Daoy (cell line): ENCODE measurements at places on chromosomes 2 and 18. TPM values are rescaled to one million over a fixed set of nuclear protein-coding genes. Genes with fewer than 3 reads are reported as not detected.
A peak's percentile ranks its signal among the peaks of the same experiment; 100 is the strongest.

FBXO41 gene
- 0.98 and 1.3 TPM in 2 replicates for total RNA-seq

DNA sequence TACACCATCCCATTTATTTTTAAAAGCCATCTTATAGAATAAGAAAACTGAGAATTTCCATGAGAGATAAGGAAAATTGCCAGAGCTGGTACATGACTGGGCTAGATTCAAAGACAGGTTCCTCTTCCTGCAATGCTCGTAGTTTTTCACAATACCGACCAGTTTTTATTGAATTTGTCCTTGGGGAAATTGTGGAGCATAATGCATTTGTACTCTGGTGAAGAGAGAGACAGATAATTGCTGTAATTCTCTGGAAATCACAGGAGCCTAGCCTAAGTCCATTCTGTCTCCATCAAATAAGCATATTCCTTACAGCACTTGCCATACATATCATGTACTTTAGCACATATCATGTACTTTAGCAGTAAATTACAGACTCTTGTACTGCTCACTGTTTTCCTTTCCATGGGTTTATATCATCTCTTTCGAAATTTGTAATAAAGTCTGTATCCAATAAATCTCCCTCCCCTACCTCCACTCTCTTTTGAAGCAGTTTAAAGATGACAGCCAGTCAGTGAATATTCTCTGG, 355.2 kb downstream of the CNTNAP5 start:
- no peak for DNase-seq

TUBA3E gene
- total RNA-seq: 1.0 and 3.5 TPM in 2 replicates

GRCh38 chr2:138336146-138336545, 165.4 kb upstream of the SPOPL start:
- no peak for DNase-seq

DNA sequence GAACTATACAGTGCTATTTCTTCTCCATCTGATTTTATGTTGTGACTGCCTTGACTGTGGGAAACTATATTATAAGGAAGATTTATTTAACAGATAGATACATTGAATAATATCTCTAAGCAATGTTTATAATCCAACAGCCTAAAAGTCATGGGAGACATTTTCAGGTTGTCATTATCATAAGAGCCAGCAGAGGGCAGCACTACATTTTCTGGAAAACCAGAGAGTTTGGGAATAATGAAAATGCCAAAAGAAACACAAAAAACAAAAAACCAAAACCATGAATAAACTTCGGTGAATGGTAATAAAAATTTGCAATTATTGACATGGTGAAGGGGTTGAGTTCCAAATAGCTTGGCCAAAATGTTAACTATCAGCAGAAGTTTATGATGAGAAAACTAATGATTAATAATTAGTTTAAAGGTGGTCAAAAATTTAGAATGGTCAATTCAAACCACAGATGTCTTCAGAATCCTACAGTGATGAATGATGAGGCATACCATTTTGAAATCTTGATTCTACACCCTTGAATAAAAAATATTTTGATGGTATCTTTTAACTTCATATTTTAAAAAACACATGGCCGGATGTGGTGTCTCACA, 4.7 kb downstream of the EEF1B2 start:
- DNase-seq: peak; percentile 18

DNA sequence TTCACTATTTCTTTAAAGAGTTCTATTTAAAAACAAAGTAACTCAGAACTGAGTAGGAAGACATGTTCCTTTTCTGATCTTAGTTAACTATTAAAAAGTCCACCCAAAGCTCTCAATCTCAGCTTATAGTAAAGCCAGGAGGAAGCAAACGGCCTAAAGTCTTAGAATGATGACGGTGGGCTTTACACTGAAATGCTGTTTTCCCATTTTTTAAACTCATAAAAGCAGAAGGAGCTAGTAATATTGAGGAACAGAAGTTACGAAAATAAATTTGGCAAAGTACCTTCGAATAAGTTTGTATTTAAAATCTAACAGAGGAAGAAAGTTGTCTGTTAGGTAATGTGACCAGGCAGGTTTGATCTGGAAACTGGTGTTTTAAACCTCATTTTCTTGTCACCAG, 111.1 kb downstream of the ZNF532 start:
- no peak for DNase-seq

TUBB8B gene
- not detected in 2 replicates for total RNA-seq

RNF144A gene
- total RNA-seq: 10.3 and 17.1 TPM in 2 replicates

LHCGR gene
- not detected in 2 replicates for total RNA-seq

KDSR gene
- total RNA-seq: 22.7 and 26.2 TPM in 2 replicates

DNA sequence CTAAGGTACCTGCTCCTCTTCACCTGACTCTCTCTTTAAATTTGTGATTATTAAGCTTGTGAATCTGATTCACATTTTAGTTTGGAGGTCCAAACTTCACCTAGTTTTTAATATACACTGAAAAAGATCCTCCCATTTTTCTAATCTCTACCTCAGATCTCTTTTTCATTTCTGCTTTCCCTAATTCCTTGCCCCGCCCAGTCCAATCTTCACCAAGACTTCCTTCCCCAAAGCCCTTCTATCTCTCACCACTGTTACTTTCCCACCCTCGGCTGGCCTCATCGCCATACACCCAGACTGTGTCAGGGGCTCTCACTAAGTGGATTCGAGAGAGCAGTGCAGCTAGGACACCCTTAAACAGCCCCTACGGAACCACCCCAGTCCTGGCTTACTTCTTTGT, 40.0 kb downstream of the LBH start:
- DNase-seq: no peak

DNA sequence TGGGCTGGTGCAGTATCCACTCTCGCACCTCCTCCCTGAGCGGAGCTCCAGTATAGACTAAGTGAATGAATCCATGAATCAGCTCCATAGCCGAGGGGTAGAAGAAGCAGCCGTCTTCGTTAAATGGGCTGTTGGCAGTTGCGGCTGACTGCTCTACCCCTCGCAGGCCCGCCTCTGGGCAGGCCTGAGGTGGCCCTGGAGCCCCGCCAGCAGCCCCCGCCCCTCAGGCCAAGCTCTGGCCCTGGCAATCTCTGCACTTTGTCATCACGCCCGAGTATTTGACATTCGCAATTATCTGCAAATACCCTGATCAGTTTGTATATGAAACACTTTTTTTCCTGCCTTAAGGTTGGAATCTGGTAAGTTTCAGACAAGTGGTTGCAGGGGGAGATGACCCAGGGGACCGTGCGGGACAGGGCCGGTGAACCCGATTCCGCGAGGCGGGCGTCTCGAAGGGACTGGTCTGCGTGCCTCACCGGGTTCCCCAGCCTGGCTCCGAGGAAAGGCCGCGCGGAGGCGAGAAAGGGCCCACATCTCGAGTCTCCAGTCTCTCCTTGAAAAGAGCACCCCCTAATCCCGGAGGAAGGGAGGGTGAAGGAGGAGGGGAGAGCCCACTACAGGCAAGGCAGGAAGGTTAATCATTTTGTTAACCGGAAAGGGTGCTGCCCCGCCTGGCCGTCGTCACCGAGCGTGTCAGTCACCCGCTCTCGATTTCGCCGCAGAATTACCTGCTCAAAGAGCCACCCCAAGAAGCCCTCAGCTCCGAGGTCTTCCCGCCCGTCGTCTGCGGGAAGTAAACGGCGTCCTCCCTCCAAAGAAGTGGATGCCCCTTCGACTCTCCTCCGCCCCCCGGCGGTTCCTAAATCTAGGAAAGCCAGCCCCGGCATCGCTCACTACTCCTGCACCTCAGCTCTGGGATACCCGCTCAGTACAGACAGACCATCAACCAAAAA, 11.1 kb upstream of the SATB2 start:
- DNase-seq: no peak

- DNase-seq: no peak
These were observed 453.9 kb upstream of the TRIB2 start for GRCh38 chr2:12262681-12263436.

PPP1R1C gene
- 1.7 and 1.9 TPM in 2 replicates for total RNA-seq

DNA sequence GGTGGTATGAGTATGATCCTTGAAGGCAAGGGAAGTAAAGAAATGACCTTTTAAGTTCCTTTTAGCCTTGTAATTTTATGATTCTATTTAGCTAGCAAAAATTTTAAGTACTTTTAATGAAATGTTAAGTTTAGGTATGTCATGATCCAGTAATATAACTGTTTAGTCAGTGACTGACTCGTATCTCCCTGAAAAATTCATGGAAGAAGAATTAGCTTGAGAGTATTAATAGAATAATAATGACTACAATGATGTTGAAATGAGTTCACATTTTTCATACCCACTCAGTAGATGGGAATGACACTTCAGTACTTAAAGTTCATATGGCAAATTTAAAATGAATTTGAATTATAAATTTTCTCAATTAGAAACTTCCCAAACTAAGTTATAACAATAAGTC, 14.6 kb downstream of the RAB3GAP1 start:
- no peak for DNase-seq

AMER3 gene
- total RNA-seq: not detected in 2 replicates

GRCh38 chr2:155547571-155547970, 785.0 kb downstream of the NR4A2 start:
- DNase-seq: no peak

EDAR gene
- not detected in 2 replicates for total RNA-seq

DNA sequence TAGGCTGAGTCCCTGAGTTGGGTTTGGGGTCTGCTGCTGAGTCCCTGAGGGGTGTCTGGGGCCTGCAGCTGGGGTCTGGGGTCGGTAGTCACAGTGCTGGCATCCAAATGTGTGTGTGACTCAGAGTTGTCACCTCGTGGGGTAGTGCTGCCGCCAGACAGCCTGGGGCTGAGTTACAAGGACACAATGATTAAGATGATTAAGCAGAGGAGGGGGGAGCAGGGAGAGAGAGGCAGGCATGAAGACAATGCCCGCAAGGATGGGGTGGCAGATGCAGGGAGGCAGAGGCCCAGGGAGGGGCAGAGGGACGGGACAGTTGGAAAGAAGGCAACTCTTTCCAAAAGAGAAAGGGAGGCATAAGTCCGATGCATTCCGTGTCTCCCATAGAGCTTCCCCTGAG, 120.2 kb downstream of the CELF4 start:
- DNase-seq: no peak

DNA sequence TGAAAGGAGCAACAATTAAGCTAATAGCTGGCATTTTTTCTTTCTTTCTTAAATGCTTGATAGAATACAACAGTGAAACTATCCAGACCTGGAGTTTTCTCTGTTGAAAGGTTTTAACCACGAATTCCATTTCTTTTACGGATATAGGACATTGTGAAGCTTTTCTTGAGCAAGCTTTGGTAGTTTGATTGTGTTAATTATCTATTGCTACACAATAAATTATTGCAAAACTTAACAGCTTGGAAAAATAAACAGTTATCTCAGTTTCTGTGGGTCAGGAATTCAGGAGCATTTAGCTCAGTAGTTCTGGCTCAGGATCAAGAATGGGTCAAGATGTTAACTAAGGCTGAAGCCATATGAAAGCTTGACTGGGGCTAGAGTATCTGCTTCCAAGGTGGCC, 11.7 kb downstream of the PHOSPHO2 start:
- DNase-seq: no peak

GRCh38 chr18:24265502-24266064, 126.7 kb downstream of the CABYR start:
- DNase-seq: no peak

TTN gene
- total RNA-seq: under 0.01 TPM in 1 of 2 replicates, not detected in the other

DNA sequence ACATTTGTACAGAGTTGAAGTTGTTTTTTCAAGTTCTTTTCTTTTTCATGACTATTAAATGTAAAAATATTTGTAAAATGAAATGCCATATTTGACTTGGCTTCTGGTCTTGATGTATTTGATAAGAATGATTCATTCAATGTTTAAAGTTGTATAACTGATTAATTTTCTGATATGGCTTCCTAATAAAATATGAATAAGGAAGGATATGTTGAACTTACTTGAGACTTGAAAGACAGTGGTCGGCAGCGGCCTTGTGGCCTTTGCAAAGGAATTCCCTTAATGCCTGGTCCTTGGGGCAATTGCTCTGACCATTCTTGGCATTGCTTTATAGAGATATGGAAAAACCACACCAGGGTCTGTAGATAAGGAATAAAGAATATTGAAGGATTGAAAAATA, 25.9 kb upstream of the TMEM87B start:
- no peak for DNase-seq

DNA sequence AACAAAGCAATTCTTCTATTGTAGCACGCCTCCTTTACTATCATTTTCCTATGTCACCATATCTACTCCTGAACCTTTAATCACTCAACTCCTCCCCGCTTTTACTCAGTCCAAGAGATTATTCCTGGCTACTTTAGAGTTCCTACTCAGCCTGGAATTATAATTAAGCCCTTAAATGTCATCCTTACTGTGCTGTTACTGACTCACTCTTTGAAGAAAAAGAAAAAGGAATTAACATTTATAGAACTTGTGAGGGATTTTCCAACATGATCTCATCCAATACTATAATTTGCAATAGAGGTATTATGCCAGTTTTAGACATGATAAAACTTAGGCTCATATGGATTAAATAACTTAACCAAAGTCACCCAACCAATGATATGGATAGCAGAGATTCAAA, 61.7 kb downstream of the CCDC88A start:
- peak; percentile 1 for DNase-seq

DNA sequence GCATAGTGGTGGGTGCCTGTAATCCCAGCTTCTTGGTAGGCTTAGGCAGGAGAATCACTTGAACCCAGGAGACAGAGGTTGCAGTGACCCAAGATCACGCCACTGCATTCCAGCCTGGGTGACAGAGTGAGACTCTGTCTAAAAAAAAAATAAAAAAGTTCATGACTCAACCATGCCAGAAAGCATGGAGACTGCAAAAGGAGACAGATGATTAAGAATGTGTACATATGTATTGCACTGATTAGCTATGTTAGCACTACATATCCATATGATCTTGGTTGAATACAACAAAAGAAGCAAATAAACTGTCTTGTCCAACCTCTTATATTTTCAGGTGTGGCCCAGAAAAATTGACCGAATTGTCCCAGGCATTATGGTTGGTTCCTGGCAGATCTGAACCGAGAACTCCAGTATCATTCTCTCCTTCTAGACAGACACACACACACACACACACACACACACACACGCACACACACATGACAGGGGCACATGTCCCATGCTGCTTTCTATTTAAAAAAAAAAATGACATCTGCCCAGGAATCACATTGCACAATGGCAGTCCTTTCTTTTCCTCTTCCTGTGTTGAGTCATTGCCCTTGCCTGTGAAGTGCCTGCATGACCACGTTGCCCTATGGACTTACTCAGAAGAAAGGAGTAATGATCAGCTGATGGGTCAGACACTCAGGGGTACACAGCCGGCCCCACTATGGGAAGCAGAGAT, 65.6 kb downstream of the MYCN start:
- peak; percentile 78 for DNase-seq

- DNase-seq: no peak
These were observed 791.4 kb upstream of the FANCL start for GRCh38 chr2:59032499-59032898.
